ENCODE measurements at places on chromosomes 11 and 22.

DNA sequence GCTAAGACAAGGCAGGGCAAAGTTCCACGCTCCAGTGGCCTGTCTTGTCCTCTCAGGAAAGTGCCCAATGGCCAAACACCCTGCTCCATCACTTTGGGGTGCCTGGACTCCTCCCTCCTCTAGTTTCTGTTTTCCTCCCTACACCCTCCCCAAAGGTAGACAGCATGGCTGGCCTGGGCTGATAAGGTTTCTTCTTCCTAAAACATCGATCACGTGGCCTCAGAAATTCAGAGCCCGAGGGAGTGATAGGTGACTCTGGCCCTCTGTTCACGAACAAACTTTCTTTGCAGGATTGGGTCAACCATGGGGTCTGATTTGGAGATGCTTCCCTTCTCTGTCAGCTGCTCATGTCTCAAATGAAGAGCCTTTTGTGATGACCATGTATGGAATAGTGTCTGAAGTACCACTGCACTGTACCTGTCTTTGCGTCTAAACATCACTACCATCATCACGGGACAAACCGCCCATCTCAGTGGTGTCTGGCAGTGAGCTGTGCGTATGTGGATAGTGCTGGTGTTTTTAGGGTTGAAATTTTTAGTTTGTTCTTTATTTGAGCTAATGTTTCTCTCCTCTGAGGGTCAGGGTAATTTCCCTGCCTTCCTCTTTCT, 6.1 kb downstream of the MICAL2 start:
- DNase-seq = no peak

DNA sequence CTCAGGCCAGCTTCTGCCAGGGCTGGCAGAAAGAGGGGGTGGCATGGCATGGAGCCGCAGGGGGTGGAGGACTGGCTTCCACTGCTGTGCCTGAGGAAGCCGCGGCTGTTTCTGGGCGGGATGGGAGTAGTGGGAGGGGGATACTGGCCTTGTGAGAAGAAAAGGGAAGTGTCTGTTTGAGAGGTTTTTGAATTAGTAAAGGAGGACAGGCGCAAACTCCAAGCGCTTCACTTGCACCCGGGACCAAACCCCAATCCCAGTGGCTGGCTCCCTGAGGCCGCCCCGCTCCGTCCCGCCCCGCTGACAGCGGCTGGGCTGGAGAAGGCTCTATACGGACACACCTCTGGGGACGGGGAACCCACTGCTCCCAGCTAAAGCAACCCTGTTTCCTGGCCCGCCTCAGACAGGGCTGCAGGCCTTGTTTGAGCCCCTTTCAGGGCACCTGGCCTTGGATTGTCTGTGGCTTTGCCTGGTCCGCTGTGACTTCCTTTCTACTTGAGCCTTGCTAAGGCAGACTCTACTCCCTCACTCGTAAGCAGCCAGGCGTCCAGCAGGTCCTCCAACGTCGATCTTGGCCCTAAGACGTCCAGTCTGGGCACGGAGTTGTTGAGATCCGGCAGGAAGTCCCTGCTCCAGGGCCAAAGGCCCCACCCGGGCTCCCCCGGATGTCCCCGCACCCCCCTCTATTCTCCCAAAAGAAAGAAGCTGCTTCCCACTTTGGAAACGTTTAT, 2.2 kb downstream of the APOA1 start:
- no peak for DNase-seq

DNA sequence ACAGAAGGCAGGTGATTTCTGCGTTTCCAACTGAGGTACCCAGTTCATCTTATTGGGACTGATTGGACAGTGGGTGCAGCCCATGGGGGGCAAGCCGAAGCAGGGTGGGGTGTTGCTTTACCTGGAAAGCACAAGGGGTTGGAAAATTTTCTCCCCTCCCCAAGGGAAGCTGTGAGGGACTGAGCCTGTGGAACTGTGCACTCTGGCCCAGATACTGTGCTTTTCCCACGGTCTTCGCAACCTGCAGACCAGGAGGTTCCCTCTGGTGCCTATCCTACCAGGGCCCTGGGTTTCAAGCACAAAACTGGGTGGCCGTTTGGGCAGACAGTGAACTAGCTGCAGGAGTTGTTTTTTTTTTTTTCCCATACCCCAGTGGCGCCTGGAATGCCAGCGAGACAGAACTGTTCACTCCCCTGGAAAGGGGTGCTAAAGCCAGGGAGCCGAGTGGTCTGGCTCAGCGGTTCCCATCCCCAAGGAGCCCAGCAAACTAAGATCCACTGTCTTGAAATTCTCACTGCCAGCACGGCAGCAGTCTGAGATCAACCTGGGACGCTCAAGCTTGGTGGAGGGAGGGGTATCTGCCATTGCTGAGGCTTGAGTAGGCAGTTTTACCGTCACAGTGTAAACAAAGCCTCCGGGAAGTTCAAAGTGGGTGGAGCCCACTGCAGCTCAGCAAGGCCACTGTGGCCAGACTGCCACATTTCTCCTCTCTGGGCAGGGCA, 97.2 kb downstream of the JRKL start:
- DNase-seq = no peak

- no peak for DNase-seq
Measured at GRCh38 chr11:4465407-4465806, 16.3 kb downstream of the OR52K2 start.

DNA sequence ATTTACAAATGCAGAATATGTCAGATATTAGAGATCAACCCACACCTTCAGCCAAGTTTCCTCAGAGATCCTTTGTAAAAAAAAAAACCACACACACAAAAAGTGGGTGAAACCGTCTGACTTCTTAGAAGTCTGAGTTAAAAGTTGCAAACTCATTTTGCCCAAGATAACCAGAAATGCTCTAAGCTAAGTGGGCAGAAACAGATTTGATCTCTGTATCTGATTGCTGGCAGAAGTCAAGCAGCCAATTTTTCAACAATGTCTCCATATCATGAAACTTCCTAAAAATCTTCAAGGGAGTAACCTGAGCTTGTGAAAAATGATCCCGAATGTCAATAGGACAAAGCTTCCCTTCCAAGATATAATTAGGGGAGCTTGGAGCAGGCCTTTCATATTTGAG, 28.6 kb upstream of the ATXN10 start:
- no peak for DNase-seq

Data from activated CD4-positive, CD25-positive, alpha-beta regulatory T cell treated with anti-CD3 and anti-CD28 coated beads, Interleukin-2, amount 50 U/mL, for 16 hours (primary cell).